ENCODE measurements at places on chromosomes 4 and X.

- no peak for DNase-seq
These were observed 53.0 kb downstream of the C4orf50 start for GRCh38 chr4:5965225-5965624.

GRCh38 chr4:118816538-118817177, 19.3 kb downstream of the SEC24D start:
- DNase-seq: no peak

GRCh38 chr4:88865466-88865865, 167.8 kb upstream of the NAP1L5 start:
- DNase-seq: no peak

- peak; percentile 46 for DNase-seq
These were observed 69.2 kb upstream of the PNPLA4 start for GRCh38 chrX:7996414-7996813.

- DNase-seq: no peak
These were observed 59.6 kb upstream of the DUSP21 start for GRCh38 chrX:44784241-44784640.

Measured in NCI-H1105 treated with DMSO at 0.1 percent for 48 hours (cell line).